Stimulated activated CD4-positive, alpha-beta T cell treated with anti-CD3 and anti-CD28 coated beads, Interleukin-1b, Interleukin-23, amount 100 ng/mL, for 1 hour (primary cell): ENCODE measurements at places on chromosomes 4 and X.

- DNase-seq, result no peak
These were observed 36.1 kb upstream of the OTUD4 start for GRCh38 chr4:145216535-145216934.

DNA sequence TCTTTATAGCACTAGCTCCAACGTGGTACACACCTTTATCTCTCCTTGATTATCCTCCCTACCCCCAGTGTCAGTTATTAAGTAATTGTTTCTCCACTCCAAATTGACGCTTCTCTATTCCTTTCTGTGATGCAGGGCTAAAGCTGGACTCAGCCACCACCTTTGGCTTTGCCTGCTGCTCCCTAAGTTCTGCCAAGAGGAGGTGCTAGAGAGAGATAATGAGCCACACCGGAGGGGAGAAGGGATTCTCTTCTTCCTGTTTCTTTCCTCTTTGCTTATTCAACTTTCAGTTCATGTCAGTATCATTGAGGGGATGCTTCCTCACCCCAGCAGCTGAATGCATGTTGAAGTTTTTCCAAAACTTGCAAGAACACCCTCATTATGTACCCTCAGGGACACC lies 176.5 kb downstream of the GBA3 start:
- DNase-seq, result no peak

DNA sequence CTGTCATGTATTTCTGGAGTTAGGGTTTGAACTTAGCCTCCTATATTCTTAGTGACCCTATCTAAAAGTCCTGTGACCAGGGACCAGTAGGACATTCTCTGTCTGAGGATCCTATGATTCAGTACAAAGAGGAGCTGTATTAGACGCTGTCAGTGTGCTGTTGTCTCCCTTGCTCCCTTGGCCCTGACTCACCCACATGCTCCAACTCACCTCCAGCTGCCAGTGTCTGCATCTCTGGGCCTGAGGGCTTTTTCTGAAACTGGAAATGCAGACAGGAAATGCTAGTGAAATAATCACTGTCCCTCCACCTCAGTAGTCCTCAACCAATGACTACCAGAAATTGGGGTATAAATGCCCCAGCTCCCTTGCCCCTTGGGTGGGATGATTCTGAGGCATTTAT lies 535.3 kb upstream of the RPS6KA3 start:
- DNase-seq, result no peak

- no peak for DNase-seq
These were observed 85.5 kb downstream of the CAMK2D start for GRCh38 chr4:113675731-113676697.

DNA sequence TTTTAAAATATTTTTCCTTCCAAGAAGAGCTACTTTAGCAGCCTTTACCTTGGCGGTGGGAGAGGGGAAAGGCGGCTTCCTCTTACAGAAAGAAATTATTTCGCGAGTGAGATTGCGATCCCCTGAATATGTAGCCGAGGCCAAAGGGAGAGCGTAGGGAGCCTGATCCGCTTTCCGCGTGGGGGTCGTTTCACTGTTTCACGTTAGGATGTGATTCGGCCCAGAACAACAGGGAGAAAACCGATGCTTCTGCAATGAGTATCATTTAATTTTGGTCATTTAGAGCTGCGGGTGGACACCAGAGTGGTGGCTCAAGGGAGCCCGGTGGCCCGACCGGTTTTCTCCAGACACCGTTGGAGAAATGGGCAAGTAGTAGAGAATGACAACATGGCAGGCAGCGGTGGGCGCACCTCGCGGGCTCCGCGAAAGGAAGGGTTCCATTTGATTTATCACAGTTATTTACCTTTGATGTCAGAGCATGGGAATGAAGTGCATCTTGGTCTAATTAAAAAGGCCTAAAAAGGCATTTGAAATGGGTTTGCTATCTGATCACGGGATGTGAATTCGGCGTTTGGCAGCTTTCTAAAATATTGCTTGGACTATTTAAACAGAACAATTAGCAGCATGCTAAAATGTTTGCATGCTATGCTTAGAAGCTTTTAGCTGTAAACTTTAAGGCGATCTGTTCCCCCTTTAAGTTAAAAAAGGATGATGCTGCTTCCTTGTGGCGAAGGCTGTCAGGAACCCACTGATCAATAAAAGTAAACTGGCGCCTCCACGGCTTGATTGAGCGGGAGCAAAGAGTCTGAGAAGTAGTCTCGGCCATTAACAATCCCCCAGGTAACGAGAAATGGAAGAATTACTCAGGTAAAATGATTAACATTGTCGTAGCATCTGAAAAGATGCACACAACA lies 2.0 kb upstream of the PCDH19 start:
- DNase-seq, result no peak

- DNase-seq, result no peak
These were observed 948.7 kb downstream of the PCDH18 start for GRCh38 chr4:136583567-136583966.

DNA sequence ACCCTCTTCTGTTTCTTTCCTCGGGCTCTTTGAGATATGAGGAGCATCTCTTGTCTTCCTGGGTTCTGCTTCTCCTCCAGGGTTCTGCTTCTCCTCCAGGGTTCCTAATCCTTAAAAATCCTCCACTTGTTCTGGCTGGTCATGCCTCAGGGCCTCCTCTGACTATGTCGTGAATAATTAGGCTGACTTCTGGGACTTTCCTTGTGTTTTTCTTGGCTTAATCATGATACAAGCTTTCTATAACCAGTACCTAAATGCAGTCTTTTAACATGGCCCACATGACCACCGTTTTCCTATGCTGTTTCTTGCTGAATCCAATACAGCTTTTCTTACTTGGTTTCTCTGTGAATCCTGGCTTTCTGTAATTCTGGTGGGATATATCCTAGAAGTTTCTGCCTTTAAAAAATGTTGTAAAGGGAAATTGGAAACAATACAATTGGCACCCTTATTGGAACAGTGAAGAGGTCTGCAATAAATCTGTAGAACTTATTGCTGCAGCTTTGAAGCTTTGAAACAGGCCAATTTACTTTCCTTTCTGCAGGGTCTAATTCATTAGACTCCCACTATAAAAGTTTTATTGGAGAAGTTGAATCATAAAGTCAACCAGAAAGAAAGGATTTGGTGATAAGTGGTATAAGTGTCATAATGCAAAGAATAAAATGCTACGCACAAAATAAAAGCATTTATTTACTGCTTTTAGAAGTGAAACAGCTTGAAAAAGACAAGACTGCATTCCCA lies 213.1 kb downstream of the UGT8 start:
- DNase-seq, result no peak

DNA sequence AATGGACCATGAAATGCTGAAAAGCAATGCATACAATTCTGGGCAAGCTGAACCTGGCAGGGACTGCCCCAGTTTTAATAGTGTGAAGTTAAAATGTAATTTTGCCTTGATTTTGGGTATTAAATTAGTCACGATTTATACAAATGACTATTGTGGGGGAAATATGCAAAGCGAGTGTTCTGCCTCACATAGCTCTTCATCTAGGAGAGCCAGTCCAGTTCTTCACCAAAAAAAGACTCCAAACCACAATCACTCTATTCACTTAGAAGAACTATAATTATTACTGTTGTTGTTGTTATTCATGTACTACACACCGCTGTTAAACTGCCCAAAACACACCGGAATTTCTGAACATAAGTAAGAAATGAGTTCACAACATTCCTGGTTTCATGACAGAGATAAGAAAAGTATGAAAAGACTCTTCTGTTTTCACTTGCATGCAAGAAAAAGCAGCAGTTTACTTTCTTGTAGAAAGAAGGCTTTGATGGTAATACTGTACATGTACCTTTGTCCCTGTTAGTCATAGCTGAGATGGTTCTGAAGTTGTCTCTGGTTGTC lies 101.9 kb downstream of the QRFPR start:
- DNase-seq, result no peak

DNA sequence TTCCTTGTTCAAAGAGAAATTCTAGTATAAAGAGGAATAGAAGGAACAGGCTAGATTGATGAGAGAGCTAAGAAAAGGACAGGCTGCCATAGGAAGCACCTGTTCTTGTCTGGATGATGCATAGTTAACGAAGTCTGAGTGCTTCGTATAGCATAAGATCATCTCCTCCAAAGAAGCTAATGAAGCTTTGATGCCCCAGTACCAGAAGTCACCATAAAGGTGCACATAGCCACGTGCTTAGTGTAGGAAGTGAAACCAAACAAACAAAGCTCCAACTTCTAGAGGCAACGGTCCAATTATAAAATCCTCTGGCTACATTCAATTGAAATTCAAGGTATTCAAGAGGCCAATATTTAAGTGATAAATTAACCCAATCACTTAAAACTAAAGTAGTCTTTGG lies 31.0 kb downstream of the AFAP1 start:
- no peak for DNase-seq

DNA sequence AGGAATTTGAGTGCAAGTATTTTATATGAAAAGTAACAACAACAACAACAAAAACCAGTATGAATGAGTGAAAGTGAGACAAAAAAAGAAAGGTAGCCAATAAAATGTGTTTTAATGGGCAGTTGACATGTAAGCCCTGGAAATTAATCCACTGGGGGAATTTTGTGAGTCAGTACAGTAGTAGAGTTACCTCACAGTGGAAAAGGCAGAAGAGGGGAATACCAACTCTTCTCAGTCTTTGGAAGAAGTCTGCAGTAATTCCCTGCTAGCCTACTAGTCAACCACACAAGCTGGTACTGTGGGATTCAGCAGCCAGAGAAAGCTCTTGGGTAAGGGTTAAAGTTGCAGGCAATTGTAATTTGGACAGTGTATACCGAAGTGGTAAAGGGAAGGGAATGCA lies 76.3 kb upstream of the IL15 start:
- no peak for DNase-seq

DNA sequence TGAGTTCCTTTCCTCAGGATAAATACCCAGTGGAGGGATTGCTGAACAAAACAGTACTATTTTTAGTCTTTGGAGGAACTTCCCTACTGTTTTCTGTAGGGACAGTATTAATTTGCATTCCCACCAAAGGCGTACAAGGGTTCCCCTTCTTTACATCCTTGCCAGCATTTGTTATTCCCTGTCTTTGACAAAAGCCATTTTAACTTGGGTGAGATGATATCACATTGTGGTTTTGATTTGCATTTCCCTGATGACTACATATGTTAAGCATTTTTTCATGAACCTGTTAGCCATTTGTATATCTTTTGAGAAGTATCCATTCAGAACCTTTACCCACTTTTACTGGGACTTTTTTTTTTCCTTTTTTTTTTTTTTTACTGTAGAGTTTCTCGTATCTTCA lies 126.2 kb upstream of the ANXA10 start:
- DNase-seq, result no peak

DNA sequence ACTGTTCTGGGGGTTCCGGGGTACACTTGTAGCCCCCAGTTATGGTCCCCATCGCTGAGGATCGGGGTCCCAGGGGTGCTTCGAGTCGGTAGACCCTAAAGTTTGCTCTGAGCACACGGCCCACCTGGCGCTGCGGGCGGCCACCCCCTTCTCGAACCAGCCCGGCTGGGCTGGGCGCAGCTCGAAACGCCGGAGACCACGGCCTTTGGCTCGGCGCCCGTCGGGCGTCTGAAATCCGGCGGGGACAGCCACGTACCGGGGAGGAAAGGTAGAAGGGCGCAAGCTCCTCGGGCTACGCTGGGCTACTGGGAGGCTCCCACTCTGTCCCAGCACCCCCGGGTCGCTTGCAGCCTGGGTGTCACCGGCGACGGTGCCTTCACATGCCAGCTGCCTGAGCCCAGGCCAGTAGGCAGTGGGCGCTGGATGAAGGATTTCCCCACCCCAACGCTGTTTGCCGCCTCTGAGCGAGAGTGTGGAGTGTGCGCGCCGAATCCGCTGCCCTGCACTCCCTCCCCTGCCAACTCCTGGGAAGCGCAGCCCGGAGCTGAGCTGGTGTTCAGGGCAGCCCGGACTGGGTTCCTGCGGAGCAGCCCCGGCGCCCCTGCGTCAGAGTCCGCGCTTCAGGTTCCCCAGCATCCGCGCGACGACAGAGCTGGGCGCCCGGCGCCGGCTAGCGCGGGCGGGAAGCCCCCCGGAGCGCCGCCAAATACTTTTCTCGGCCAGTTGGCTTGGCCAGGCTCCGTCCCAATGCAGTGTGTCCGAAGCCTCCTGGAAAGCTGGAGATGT lies 637 bp downstream of the MAMLD1 start:
- DNase-seq, result no peak

DNA sequence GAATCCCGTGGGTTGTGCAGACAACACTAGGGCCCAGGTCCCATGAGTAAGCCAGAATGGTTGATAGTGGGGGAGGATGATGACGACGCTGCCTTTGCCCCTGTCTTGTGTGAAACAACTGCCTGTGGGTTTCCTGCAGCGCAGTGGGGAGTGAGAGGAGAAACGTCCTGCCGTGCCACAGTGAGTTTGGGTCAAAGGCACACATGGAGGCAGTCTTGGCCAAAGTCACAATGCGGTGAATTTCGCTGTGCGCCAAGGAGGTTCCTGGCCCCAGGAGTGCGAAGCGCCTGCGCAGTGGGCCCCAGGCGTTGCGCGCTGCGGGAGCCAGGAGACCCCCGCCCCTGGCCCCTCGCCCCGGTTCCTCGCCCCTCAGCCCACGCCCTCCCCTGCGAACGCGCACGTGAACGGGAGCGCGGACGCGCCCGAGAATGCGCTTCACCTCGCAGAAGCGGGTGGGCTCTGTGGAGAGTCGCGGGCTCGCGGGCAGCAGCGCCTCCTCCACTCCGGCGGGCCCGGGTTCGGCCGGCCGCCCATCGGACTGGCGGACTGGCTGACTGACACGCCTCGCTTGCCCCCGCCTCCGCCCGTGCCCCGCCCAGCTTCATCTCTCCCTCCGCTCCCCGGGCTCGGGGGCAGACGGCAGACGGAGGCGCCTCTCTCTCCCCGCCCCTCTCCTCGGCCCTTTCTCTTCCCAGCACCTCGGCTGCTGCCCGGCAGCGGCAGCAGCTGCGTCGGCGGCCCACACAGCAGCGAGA lies at the start of gene NUDT10:
Gene NUDT10, plus strand, starts transcription at position 635 of the 755 bp plus-strand sequence. CDS start 144 bp downstream, outside the sequence.
- DNase-seq, result no peak

DNA sequence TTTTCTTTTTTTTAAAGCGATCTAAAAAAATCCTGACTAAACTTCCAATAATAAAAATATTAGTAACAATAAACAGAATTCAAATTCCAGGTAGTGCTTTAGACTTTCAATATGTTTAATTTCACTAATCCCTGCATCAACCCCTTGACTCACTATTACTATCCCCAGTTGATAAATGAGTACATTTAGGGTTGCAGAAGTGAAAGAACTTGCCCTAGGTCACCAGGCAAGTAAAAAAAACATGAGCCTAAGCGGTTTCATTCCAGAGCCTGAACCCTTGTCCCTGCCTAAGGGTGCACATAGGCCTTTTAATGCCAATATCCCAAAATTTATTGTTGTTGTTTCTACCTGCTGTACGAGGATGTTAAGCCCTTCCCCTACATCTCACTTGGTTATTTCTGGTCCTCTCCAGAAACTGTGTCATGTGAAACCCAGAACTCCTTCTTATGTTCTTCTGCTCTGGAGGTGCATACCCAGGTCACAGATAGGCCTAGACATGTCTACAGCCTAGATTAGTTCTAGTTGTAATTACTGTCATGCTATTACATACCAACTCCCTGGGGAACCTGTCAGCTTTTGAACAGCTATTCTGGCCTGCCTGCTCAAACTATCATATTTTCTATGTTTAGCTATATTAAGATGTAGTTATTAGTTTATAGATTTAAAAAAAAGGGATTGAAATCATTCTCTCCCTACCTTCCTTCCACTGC lies 244.5 kb upstream of the PITX2 start:
- no peak for DNase-seq
